Left ventricle myocardium superior (tissue), 1 donor: ENCODE measurements at places on chromosomes 2 and 18. TPM values are rescaled to one million over a fixed set of nuclear protein-coding genes. Genes with fewer than 3 reads are reported as not detected.

Gene LHCGR
- 0.10 TPM for total RNA-seq

Gene UGT1A10
- not detected for total RNA-seq

Gene KCNG2
- not detected for total RNA-seq

Gene UGT1A8
- total RNA-seq: not detected
